ENCODE measurements at places on chromosomes 4 and X. TPM values are rescaled to one million over a fixed set of nuclear protein-coding genes. Genes with fewer than 3 reads are reported as not detected.

Gene TLR10
- not detected for total RNA-seq

Gene MAGT1
- 30.7 TPM for total RNA-seq

Gene EVC2
- 0.60 TPM for total RNA-seq

Gene FAT1
- 5.8 TPM for total RNA-seq

Gene DCAF8L2
- total RNA-seq = not detected

Gene EDA2R
- 5.9 TPM for total RNA-seq

Gene BEX4
- total RNA-seq = 2.0 TPM

Gene GABRB1
- not detected for total RNA-seq

Gene TASL
- 0.24 TPM for total RNA-seq

Gene PRDM8
- total RNA-seq = 0.32 TPM

Gene TMSB15C
- 0.15 TPM for total RNA-seq

Gene RTL3
- not detected for total RNA-seq

Gene SLC34A2
- total RNA-seq = 0.24 TPM

Gene PLP1
- total RNA-seq = 0.39 TPM

Gene OFD1
- total RNA-seq = 7.2 TPM

Gene MTCP1
- 20.4 TPM for total RNA-seq

Gene MAGEA12
- total RNA-seq = not detected

Gene SPIN2B
- total RNA-seq = 6.9 TPM

Gene PDZD11
- total RNA-seq = 19.9 TPM

Gene CTAG2
- total RNA-seq = not detected

Gene MAGEE2
- not detected for total RNA-seq

Gene XG
- 3.5 TPM for total RNA-seq

Gene LDB2
- total RNA-seq = 13.8 TPM

Gene SOWAHB
- total RNA-seq = not detected

Gene SH3TC1
- 4.7 TPM for total RNA-seq

Gene GBA3
- not detected for total RNA-seq

Gene GPC3
- total RNA-seq = 2.3 TPM

Gene TMEM184C
- total RNA-seq = 23.9 TPM

Gene TRPC3
- 0.07 TPM for total RNA-seq

Gene IQCM
- total RNA-seq = not detected

Gene SHROOM2
- 0.34 TPM for total RNA-seq

Gene HERC5
- total RNA-seq = 0.42 TPM

Gene S100G
- not detected for total RNA-seq

Gene TBX22
- total RNA-seq = not detected

Gene TMEM175
- 14.3 TPM for total RNA-seq

Gene ZFYVE28
- total RNA-seq = 7.7 TPM
